ENCODE measurements at places on chromosomes 7 and 10.

DNA sequence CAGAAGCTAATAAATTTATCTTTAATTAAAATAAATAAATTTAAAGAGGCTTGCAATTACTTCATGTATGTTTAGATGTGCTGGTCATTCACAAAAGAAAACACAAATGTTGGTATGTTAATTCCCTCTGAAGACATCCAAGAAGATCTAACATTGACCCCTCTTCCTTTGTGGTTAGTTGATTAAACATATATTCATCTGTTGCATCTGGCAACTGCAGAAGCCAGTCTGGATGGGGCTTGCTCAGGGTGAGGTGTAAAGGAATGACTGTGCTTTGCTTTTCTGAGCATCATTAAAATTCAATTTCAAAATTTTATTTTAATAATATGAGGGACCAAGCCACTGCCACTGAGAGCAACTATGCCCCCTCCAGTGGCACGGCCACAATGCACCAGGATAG is 36.4 kb upstream of the FERD3L start:
- DNase-seq, result no peak

GRCh38 chr10:69553328-69553727 is 19.9 kb downstream of the NEUROG3 start:
- DNase-seq, result no peak

DNA sequence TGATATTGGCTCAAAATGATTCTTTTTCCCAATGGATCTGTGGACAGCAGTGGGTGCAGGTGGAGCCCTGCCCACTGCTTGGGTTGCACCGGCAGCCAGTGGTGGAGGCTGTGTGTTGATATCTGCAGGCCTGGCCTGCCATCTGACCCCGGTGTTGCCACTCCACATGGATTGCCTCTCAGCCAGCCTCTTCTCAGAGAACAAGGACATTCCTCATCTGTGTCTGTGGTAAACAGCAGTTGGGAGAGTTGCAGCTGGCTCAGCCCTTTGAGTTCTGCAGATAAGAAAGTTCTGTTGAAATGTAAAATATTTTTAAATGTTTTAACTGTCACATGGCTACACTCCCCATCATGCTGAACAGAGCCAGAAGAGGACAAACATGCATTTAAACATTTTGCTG is 374.9 kb upstream of the CELF2 start:
- peak; percentile 43 for DNase-seq

DNA sequence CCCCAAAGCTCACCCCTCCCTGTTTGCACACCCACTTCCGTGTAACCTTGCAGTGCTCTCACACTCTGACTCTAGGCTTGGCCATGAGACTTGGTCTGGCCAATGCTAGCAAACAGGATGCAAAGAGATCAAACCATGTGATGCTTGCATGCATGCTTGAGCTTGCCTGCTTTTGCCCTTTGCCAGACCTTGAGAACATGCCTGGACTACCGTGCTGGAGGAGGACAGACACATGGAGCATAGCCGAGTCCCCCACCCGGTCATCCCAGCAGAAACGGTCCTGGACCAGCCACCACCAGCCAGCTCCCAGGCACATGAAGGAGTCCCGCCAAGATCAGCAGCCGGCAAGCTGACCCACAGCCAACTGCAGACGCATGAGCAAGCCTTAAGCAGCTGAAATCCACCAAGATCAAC is 23.4 kb downstream of the PYROXD2 start:
- DNase-seq, result peak; percentile 61

DNA sequence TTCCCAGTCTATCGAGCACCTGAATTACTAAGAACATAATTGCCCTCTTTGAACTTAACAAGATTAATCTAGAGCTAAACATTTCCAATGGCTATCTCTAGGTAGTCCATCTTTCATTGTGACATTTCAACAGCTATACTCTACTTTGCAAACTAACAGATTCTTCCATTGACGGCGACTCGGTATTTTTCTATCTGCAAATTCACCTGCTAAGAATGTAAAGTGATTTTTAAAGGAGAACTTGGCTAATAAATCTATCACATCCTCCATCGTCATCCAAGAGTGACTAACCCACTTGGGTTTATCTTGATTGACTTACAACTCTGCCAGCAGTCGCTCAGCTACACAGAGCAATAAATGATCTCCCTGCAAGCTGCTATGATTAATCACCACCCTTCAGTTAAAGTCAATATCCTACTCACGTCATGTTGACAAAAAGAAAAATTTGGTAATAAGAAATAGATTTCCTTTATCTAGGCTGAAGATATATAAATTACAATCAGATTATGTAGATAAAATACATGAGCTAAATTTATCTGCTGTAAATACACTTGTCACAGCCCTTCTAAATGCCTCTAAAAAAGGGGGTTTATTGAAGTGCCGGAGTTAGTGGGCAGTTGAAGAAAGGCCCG is 99.5 kb downstream of the SFMBT2 start:
- DNase-seq, result no peak

GRCh38 chr7:91880016-91880412 is 488 bp downstream of the MTERF1 start:
- no peak for DNase-seq

DNA sequence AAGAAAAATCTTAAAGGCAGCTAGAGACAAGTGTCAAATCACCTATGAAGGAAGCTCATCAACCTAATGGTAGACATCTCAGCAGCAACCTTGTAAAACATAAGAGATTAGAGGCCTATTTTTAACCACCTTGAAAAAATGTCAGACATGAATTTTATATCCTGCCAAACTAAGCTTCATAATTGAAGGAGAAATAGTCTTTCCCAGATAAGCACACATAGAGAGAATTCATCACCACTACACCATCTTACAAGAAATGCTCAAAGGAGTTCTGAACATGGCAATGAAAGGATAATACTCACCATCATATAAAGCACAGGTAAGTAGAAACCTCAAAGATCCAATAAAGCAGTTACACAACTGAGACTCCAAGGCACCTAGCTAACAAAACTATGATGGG is 156.5 kb downstream of the ZEB1 start:
- DNase-seq, result no peak

DNA sequence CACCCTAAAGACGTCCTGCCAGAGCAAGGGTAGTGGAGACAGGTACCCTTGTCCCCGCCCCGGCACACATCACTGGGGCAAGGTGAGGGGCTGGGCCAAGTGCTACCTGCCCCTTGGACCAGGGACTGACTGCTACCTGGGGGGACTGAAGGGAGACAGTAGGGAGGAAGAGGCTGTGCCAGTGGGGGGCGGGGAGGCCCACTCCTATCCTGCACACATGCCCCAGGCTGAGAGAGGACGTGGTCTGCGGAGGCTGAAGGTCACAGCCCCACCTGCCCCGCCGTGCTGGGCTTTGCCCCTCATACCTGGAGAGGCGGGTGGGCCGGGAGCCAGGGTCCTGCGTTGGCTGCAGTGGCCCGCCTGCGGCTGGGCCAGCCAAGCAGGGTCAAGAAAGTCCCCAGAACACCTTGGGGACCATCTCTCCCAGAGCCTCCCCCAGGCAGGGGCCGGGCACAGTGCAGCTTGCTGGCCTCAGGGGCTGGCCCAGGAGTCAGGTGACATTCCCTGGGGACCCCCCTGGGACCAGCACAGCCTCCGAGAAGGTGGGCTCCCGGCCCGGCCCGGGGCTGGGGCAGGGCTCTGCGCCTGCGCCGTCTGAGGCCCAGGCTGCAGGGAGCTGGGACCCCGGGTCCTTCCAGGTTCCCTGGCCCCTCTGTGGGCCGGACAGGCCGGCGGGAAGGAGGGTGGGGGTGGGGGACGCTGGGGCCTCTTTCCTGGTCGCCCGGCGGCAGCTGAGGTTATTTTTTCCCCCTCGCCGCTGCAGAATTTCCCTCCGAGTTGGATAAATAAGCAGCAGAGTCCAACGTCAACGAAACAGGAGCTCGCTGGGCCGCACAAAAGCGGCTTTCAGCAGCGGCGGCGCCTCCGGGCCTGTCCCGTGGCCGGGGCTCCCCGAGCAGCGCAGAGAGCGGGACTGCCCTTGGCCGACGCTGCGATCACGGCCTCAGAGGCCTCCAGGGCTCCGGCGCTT is 9.8 kb upstream of the FZD9 start:
- DNase-seq, result peak; percentile 75

GRCh38 chr10:63886281-63887022 is 365.3 kb downstream of the REEP3 start:
- DNase-seq, result no peak

- DNase-seq, result peak; percentile 90
Observed at GRCh38 chr7:100894860-100895700, 608 bp downstream of the ACHE start.

DNA sequence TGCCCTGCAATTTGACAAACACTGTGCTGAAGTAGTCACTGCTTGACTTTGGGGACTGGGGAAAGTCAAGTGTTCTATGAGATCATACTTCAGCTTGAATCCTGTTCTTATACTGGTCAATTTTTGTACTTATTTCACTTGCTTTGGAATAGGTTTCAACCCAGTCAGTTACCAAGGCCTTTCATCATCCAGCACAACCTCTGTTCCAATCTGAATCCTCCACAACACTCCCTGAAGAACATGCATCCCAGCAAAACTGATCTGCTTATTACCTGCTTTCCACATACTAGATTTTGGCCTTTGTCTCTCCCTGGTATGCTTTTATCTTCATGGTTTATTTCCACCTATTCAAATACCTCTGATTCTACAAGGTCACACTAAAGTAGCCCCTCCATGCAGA is 29.5 kb downstream of the DPY19L1 start:
- DNase-seq, result no peak

DNA sequence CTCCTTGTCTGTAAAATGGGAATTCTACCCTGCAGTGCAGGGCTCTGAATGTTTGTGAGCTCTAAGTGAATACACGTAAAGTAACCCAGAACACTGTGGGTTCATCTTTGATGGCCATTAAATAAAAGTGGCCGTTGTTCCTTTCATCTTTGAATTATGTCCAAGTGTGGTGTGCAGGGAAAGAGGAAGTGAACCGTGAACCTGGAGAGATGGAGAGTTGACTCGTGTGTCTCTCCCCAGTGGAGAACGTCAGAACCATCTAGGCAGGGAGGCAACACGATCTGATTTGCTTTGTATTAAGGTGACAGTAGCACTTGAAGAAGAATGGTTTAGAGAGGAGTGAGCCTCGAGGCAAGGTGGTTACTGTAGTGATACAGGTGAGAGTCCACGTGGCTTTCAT is 93.5 kb upstream of the GJD4 start:
- DNase-seq, result no peak

- no peak for DNase-seq
Observed at GRCh38 chr10:43806831-43807640, 158.4 kb upstream of the ZNF32 start.

DNA sequence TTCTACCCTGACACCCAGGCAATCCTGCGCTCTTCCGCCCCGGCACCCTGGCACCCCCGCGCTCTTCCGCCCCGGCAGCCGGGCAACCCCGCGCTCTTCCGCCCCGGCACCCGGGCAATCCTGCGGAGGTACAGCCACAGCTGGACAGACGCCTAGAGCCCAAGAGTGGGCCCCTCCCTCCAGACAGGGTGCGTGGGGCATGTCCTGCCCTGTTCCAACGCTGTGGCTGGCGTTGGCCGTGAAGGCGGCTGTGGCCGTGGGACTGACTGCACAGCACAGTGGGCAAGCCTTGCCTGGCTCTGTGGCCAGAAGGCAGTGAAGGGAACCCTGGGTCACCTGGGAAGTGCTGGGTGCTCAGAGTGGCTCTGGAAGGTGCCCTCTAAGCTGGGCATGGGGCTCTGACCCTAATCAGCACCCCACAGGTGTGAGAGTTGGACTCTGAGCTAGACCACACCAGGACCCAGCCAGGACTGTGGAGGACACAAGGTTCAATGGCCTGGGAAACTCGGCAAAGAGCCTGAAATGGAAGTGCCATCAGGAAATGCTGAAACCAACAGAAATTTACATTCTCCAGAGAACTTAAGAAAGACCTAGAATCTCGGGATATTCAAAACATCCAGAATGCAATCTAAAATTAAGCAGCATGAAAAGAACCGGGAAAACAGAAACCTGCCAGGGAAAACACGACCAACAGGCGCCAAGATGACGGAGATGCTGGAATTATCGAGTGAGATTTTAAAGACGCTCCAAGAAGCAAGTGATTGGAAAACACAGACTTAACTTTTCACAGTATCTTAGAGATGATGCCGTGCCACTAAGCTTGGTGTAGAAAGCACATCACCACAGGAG is 253.6 kb downstream of the ELFN1 start:
- DNase-seq, result no peak

All from tongue (tissue), 3 donors.